A673 (cell line): ENCODE measurements at places on chromosomes 13 and 19.

DNA sequence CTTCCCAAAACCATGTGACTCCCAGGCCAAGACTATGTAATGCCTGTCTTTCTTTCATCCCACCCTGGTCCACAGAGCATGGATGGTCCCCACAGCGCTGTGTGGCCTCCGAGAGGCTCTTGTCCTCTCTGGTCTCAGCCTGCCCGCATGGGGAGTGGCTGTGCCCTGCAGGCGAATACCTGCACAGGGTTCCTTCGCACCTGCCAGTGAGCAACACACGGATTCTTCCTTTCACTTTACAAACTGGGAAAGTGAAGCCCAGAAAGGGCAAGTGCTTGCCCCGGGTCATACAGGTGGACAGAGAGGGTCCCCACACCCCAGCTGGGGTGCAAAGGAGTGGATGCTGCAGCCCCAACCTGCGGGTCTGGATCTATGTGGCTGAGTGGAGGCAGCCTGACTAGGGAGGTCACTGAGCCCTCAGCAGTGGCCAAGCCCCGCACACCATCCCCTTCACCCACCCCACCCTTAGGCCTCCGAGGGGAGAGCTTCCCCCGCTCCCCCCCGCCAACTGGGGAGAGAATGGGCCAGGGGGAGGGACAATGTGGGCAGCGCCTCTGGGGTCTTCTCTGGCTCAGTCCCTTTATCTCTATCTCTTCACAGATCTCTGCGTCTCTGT, 747 bp upstream of the MARK4 start:
- DNase-seq, result no peak

GRCh38 chr13:23618341-23618740, 48.1 kb downstream of the TNFRSF19 start:
- DNase-seq, result peak; percentile 41

DNA sequence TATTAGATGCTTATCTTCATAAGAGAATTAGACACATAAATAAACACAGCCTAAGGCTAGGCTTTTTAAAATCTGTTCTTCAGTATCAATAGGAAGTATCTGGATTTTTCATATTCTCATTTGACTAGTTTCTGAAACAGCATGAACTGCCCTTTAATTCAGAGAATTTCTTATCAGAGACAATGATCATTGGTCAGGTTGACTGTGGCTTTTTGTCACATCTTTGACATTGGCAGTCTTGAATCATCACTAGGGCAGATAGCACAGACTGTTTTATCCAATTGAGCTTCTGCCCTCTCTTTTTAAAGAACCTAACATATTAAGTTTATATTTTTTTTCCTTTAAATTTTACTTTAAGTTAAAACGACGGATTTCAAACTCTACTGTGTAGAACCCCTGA, 59.6 kb downstream of the DPY19L3 start:
- no peak for DNase-seq

DNA sequence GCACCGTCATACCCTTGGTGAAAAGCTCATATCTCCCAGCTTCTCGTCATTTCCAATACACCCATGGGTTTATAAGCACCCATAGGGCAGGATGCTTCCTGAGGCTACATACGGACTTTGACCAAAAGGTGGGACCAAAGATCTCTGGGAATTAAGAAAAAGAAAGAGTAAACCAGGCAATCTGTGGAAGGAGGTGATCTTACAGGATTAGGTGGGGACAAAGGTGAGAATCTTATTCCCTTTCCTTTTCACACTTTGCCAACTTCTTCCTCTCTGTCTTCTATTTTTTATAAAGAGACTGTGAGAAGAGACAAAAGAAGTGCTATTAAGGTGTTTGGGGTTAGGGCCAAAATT, 172.0 kb downstream of the DLEU7 start:
- DNase-seq, result no peak

DNA sequence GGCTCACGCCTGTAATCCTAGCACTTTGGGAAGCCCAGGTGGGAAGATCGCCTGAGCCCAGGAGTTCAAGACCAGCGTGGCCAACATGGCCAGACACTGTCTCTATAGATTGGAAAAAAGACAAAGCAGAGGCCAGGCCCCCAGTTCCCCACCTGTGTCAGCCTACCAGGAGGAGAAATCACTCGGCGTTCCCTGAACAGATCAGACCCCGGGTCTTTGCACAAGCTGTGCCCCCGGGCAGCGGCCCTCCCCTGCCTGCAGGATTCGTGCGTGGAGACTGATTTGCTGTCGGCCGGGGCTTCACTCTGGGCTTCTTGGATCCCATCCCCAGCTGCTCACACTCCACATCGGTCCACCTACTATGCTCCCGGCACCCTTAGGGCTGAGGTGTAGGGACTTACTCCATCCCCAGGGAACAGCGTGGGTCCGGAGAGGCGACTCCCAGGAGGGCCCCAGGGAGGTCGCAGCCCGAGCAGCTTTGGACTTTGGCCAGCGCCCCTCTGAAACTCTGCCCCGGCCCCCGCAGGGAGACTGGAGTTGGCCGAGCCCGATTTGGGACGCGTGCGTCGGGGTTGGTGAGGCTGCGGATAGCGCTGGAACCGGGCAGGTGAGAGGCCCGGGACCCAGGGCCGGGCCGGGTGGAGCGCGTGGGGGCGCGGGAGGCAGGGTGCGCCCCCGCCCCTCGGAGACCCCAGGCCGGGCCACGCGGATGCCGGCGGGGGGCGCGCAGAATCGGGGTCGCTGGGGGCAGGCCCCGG, 515 bp upstream of the EFNA2 start:
- no peak for DNase-seq

DNA sequence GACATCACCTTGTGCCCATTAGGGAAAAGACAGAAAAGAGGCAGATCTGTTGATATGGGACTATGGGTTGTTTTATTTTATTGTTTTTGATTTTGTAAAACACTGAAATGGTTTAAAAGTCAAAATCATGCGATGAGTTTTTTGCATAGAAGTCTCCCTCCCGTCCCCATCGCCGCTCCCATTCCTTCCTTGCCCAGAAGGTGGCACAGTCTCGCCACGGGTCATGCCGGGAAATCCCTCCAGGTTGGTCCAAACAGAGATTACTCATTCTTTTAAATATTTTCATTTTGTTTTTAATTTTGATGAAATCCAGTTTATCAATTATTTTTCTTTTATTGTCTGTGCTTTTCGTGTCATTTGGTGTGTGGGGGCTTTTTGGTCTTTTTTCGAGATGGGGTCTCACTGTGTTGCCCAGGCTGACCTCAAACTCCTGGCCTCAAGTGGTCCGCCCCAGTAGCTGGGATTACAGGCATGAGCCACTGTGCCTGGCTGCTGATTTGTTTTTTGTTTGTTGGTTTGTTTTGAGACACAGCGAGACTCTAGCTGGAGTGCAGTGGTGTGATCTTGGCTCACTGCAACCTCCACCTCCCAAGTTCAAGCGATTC, 9.2 kb downstream of the PGPEP1 start:
- DNase-seq, result peak; percentile 69

- no peak for DNase-seq
These were observed 451.8 kb downstream of the SUCLA2 start for GRCh38 chr13:47549219-47549752.

- no peak for DNase-seq
These were observed 11.9 kb downstream of the GADD45B start for GRCh38 chr19:2487842-2488241.

- no peak for DNase-seq
These were observed 75.6 kb upstream of the TM9SF2 start for GRCh38 chr13:99425485-99426341.

GRCh38 chr19:9705836-9706235, 30.9 kb upstream of the ZNF562 start:
- peak; percentile 19 for DNase-seq
